T-helper 2 cell treated with Interferon-gamma antibody and Interleukin-4, amounts not matched to agents 5 μg/mL and 100 μg/mL, for 36 hours (primary cell): ENCODE measurements at places on chromosomes 1 and 21.
A peak's percentile ranks its signal among the peaks of the same experiment; 100 is the strongest.

GRCh38 chr21:35005560-35006224 is 43.4 kb downstream of the RUNX1 start:
- H3K36me3 ChIP-seq, result peaks cover 69% of the 10 kb centered on the region
- peaks cover 77% of the 10 kb centered on the region for H3K4me1 ChIP-seq
- no peaks in the 10 kb centered on the region for H3K27me3 ChIP-seq
- H3K4me3 ChIP-seq, result no peak overlapping the region
- DNase-seq, result no peak

DNA sequence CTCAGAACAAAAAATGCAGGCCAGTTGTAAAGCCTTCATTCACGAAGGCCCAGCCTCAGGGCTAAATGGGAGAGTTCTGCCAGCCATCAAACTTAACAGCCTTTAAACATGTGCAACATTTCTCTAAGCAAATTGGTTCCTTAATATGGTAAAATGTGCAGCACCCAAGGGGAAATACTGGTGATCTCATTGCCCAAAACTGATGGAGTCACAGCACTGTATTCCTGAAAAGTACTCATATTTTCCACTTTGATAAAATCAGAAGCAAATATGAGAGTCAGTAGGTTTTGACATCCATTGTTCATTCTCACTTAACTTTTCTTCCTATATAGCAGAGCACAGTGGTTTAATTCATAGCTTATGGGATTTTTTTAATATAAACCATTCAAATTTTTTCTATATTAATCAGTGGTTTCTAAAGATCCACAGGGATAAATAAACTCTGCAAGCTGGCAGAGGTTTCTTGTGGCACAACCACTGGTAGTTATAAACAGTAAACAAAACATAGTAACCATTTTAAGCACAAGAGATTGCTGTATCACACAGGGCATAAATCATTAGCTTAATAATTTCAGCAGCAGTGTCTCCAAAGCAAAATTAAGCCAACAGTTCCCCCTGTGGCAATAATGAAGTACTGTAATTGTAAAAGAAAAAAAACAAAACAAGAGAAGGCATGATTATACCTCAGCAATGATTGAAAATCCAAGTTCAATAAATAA is 106.9 kb upstream of the LYPLAL1 start:
- no peaks in the 10 kb centered on the region for H3K27me3 ChIP-seq
- H3K27ac ChIP-seq, result no peak overlapping the region
- DNase-seq, result no peak
- H3K4me3 ChIP-seq, result no peak overlapping the region

DNA sequence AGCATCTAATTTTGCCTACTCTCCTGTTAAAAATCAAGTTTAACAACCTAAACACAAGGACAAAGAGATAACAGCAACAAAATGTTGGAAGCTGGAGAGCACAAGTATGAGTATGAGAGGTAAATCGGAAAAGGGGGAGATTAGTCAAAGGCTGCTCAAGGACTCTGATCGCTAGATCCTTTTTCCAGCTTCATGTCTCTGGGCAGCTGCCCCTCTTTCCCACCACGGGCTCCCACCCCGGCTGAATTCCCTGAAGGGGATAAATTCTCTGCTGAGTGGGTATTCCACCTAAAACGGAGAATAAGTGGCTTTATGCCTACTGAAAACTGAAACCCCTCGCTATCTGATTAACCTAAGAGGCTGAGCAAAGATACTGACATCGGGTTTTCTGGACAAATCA is 696 bp upstream of the CTBS start:
- H3K36me3 ChIP-seq, result peaks cover 31% of the 10 kb centered on the region
- DNase-seq, result no peak
- peaks cover 31% of the 10 kb centered on the region for H3K4me1 ChIP-seq
- peak overlapping the region; percentile 97 for H3K4me3 ChIP-seq

DNA sequence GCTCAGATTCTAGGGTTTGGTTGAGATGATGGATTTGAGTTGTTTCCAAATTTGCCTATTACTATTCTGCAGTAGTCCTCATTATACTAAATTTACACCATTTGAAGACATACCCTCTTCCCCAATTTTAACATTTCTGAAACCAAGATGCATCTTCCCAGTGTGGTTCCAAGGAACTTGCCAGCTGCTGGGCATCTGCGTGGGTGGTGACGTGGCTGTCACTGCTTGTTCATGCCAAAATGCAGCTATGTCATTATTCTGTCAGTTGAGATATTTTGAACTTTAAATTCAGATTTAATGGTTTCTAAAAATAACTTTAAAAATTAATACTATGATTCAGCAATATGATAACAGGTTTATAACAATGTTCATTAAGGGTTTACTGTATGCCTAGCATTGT is 1.2 kb downstream of the ZFP69 start:
- H3K27me3 ChIP-seq, result no peaks in the 10 kb centered on the region
- no peak overlapping the region for H3K27ac ChIP-seq
- peak overlapping the region; percentile 82 for H3K4me3 ChIP-seq

DNA sequence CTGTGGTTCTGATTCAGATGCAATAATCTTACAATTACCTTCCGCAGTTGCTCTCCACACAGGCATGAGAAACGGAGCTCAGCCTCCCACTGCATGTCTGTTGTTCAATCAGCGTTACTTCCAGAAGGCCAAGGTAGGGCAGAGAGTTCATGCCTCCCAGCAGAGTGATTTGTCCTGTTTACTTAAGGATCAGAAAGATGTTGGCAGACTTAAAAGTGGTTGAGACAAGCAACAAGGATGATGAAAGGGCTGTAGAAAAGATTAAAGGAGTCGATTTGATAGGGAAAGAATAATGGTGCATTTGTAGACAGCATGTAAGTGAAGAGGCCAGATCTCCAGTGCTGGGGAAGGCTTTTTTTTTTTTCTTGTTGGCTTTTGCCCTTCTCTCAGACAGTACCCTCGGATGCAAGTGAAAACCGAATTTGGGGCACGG is 26.6 kb downstream of the ARMH1 start:
- no peak for DNase-seq
- no peak overlapping the region for H3K27ac ChIP-seq
- H3K4me1 ChIP-seq, result peaks cover 12% of the 10 kb centered on the region
- no peak overlapping the region for H3K4me3 ChIP-seq
- no peaks in the 10 kb centered on the region for H3K27me3 ChIP-seq

- H3K36me3 ChIP-seq, result no peaks in the 10 kb centered on the region
- H3K4me1 ChIP-seq, result no peaks in the 10 kb centered on the region
Measured at GRCh38 chr1:18110598-18110939, 3.0 kb downstream of the IGSF21 start.

DNA sequence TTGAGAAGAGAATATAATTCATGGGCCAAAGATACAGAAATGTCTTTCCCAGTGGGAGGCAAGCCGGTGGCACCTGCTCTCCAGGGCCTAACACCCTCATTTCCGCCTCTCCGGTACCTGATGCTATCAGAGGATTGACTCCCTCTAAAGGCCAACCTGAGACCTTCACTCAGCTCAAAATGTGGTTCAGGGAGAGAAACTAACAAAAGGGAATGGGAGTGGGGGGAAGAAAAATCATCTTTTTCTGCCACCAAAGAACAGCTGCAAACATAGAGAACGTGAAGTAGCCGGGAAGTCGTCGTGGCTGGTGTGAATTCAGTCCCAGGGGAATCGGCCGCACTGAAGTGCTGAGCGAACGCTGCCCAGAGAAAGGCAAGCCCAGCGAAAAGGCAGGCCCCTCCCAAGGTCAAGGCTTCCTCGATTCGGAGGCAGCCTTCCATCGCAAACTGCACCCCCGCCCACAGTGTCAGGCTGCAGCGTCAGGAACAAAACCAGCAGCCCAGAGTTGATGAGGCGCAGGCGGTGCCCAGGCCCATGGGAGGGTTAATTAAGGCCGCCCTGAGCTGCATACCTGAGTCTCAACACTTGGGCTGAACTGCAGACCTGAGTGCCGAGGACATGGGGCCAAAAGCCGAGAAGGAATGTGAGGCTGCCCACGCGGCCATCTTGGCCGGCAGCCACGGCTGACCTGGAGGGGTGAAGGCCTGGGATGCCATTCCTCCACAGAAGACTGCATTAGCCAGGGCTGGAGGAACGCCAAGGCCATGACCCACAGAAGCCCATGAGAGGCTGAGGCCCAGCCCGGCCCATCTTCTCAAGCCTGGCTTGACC is 160.2 kb downstream of the PSMG1 start:
- H3K36me3 ChIP-seq, result peaks cover 5% of the 10 kb centered on the region
- H3K4me3 ChIP-seq, result no peak overlapping the region
- no peaks in the 10 kb centered on the region for H3K4me1 ChIP-seq
- H3K27me3 ChIP-seq, result peaks cover 3% of the 10 kb centered on the region

DNA sequence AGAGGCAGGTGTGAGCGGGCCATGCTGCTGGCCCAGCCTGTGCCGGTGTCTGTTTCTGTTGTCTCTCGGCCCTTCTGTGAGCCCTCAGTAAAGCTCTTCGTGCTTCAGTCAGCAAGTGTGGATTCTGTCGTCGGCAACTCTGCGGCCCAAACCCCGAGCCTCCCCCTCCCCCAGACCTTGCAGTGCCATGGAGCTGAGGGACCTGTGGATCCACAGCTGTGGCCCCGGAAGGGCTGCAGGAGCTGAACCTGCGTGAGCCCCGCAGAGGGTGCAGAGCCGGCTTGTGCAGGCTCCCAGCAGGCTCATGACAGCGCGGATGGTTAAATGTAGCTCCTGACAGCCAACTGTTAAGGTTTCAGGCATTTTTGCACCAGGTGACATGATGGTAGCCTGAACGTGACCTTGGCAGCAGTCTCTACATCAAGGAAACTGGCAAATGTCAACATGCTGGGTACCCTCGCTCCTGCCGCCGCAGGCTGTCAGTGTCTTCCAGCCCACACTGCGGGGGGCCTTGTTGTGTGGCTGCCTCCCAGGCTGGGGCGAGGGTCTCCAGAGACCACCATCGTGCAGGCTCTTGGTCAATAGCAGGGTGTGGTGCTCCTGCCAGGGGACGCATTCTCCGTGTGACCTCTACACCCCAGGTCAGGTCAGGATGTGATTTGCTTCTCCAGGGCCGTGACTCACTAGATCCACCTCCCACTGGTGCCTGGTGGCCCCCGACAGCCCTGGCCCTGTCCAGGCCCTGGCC is 7.0 kb downstream of the LRRC3 start:
- no peak overlapping the region for H3K4me3 ChIP-seq
- no peak for DNase-seq
- no peaks in the 10 kb centered on the region for H3K4me1 ChIP-seq
- no peaks in the 10 kb centered on the region for H3K27me3 ChIP-seq

DNA sequence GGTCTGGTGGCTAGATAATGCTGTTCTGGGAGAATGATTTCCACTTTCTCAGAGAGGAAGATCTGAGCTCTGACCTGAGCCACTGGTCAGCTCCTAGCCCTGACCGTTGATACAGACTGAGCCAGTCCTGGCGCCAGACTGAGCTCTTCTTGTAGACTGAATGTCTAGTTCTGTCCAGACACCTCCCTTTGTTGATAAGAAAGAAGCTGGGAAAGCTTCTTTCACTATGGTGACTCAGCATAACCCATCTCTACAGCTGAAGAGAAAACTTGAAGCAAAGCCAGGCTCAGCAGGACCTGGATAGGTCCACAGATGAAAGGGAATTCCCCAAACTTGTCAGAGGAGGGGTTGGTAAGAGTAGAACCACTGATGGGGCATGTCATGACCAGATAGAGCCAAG is 9.9 kb upstream of the TRABD2B start:
- no peaks in the 10 kb centered on the region for H3K4me1 ChIP-seq
- H3K4me3 ChIP-seq, result no peak overlapping the region
